ENCODE measurements at places on chromosomes 6 and 20.

DNA sequence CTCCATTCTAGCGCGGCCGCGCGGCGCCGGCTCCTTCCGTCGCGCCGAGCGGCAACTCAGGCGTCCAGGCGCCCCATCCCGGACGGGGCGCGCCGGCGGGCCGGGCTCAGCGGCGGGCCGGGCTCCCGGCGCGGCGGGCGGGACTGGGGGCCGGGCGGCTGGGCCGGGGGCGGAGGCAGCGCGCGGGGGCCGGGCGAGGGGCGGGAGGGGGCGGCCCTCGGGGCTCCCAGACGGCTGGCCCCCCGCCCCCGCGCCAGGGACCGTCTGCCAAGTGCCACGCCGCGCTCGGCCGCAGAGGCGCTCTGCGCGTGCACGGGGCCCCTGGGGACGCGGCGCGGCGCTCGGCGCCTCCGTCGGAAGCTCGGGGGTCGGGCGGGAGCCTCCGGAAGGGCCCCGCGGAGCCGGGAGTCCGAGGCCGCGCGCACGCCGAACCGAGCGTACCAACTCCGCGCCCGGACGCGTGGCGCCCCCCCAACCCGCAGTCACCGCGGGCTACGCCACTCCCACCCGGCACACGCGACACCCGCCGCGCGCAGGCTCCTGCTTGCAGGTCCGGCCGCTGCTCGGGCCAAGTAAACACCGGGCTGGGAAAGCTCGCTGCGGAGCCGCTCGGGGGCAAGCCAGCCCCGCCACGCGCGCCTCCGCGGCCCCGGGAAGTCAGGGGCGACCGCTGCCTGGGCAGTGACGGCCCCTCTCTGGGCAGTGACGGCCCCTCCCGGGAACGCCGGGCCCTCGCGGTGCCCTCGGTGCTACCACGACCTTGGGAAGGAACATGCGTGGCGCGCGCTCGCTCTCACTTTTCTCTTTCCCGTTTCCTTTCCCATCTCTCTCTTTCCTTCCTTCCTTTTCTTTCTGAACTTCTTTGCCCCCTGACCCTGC, at the start of gene PREX1:
PREX1 (minus strand) TSS at position 145 of the 879 bp plus-strand sequence; CDS start at position 6, 139 bp downstream.
- peak; percentile 84 for DNase-seq

DNA sequence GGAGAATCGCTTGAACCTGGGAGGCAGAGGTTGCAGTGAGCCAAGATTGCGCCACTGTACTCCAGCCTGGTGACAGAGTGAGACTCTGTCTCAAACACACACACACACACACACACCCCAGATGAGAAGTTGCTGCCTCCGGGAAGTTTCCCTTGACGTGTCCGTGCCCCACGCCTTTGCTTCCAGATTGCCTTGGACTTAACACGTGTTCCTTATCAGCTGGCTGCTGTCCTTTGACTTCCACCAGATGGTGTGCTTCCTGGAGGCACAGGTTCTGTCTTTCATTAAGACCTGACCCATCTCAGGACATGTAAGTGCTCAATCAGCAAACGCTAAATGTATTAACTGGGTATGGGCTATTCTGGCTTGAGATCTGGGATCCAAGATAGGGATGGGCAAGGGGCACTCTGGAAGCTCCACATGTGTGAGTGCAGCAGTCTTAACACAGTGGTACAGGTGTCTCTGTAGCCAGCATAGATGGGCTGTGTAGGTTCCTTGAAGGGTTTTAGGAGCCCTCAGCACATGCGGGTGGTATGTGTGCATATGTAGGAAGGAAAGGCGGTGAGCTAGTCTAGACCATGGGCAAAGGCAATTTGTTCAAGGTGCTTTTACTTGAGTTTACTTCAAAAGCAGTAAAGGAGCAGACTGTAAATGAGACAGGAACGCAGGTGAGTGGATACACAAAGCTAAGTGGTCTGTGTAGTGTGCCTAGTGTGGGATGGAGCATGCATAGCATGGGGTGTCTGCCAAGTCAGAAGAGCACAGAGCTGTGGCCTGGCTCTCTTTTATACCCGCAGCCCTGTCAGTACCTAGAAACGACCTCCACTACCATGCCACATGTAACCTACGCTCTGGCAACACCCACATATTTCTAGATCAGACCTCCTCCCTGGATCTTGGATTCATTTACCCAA, 11.6 kb downstream of the PIGT start:
- no peak for DNase-seq

- no peak for DNase-seq
These were observed 48.5 kb downstream of the ADGRG6 start for GRCh38 chr6:142350309-142350708.

DNA sequence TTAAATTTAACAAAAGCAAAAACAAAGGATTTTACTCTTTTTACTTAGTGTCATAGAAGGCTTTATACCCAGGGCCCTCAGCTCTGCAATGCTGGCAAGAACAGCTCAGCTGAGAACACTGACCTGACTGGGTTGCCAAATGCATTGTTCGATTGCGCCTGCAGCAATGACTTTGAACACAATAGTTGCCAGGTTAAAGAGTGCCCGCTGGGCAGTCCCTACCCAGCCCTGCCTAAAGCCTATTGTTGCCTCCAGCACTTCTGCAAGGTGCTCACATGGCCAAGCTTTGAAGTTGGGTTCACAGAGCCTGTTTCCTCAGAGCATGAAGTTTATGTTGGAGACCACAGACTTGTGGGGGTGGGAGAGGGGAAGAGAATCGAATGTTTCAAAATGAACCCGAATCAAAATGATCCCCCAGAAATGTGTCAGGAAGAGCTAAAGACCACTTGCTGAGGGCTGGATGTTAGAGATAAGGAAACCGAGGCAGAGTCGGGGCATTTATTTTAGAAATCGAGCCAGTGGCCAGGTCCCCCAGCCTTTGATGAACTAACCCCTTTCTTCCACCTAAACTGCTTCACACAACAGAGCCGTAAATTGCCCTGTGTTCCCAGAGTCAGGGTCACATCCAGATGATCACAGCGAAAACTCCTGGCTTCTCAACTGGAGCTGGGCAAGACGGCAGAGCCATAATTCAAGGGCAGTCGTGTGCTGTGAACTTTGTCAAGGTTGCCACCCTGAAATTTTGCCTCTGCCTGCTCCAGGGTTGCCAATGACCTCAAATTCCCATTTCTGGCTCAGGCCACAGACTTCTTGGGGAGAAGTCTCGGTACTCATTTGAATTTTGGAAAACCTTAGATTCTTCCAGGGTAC, 55.0 kb downstream of the FOXA2 start:
- DNase-seq = no peak

DNA sequence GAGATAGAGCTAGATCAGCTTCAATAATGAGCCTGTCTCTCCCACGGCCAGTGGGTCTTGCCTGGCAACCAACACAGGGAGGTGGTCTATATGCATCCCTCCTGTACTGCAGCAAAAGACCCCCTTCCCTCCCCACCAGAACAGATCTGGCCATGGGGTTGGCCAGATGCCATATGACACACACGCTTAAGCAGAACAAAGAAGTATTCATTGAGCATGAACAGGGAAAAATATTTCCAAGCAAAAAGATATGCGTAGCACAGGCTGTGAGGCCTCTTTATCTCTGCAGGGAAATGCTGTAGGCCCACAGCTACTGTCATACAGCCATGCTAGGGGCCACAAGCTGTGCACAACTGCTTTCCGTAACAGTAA, 73.4 kb upstream of the NRSN1 start:
- DNase-seq = no peak

Measured in naive thymus-derived CD8-positive, alpha-beta T cell (primary cell).